ENCODE measurements at places on chromosomes 11 and 22. TPM values are rescaled to one million over a fixed set of nuclear protein-coding genes. Genes with fewer than 3 reads are reported as not detected.

The HORMAD2 gene
- not detected for total RNA-seq

The FAM83F gene
- 0.17 TPM for total RNA-seq

The ELFN2 gene
- 1.3 TPM for total RNA-seq

The TBX10 gene
- total RNA-seq, result not detected

The SCGB1A1 gene
- total RNA-seq, result not detected

The OVCH2 gene
- not detected for total RNA-seq

The MB gene
- not detected for total RNA-seq

The SLC5A1 gene
- total RNA-seq, result not detected

The TMEM191C gene
- total RNA-seq, result 0.50 TPM

The TSGA10IP gene
- under 0.01 TPM for total RNA-seq

All from bronchus fibroblast of lung (primary cell).